NCI-H526 treated with DMSO at 0.1 percent for 48 hours (cell line): ENCODE measurements at places on chromosomes 3 and 15.

- DNase-seq = no peak
These were observed 24.7 kb downstream of the MYO5A start for GRCh38 chr15:52503788-52504496.

DNA sequence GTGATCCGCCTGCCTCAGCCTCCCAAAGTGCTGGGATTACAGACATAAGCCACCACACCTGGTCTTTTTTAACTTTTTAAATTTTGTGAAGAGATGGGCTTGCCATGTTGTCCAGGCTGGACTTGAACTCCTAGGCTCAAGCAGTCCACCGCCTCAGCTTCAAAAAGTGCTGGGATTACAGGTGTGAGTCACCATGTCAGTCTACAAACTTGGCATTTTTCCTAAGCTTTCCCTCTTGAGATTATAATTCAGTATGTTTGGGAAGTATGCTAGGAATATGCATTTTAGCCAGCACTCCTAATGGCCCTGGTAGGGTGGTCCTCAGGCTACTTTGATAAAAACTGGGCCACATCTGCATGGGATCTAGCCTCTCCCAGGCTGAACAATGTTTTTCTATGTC, 4.4 kb downstream of the WDR73 start:
- DNase-seq = no peak

GRCh38 chr3:52328536-52329080, 12.5 kb downstream of the DNAH1 start:
- DNase-seq = no peak

- peak; percentile 33 for DNase-seq
These were observed 37.0 kb downstream of the CDC25A start for GRCh38 chr3:48151058-48151806.

- DNase-seq = no peak
These were observed 263.6 kb upstream of the AZI2 start for GRCh38 chr3:28612232-28612631.
